Activated naive CD8-positive, alpha-beta T cell treated with anti-CD3 and anti-CD28 coated beads, Interleukin-2, amount 10 ng/mL, durations not matched to agents 7 days and 5 days (primary cell): ENCODE measurements at places on chromosomes 7 and 10. TPM values are rescaled to one million over a fixed set of nuclear protein-coding genes. Genes with fewer than 3 reads are reported as not detected.

The CNTNAP2 gene
- not detected for total RNA-seq

The EFCAB10 gene
- total RNA-seq, result not detected

The CUBN gene
- total RNA-seq, result 3.7 TPM

The FZD8 gene
- 0.42 TPM for total RNA-seq

The PDK4 gene
- 1.2 TPM for total RNA-seq

The SYT15 gene
- total RNA-seq, result 1.1 TPM

The MCM10 gene
- 45.0 TPM for total RNA-seq

The RFC2 gene
- 53.0 TPM for total RNA-seq

The HMX3 gene
- total RNA-seq, result not detected

The C10orf62 gene
- total RNA-seq, result not detected

The AKR1C8 gene
- not detected for total RNA-seq

The OPALIN gene
- not detected for total RNA-seq

The C10orf143 gene
- 6.6 TPM for total RNA-seq

The PBLD gene
- total RNA-seq, result 1.6 TPM

The DPYSL4 gene
- total RNA-seq, result 8.5 TPM

The H2BK1 gene
- 2.2 TPM for total RNA-seq

The POLR1F gene
- total RNA-seq, result 14.2 TPM

The SAMD9L gene
- 107 TPM for total RNA-seq

The SFTPA2 gene
- total RNA-seq, result not detected

The PKD2L1 gene
- total RNA-seq, result not detected

The ADIRF gene
- total RNA-seq, result not detected

The CACNB2 gene
- not detected for total RNA-seq

The BAIAP2L1 gene
- total RNA-seq, result 1.4 TPM

The ENO4 gene
- total RNA-seq, result not detected

The WEE2 gene
- not detected for total RNA-seq

The LGI1 gene
- not detected for total RNA-seq

The ANK3 gene
- total RNA-seq, result 3.6 TPM

The EBF3 gene
- not detected for total RNA-seq

The RSPH10B2 gene
- total RNA-seq, result 1.0 TPM

The CRHR2 gene
- not detected for total RNA-seq

The PPP1R9A gene
- 0.06 TPM for total RNA-seq

The EEPD1 gene
- 2.0 TPM for total RNA-seq

The RARRES2 gene
- not detected for total RNA-seq

The THSD7A gene
- not detected for total RNA-seq

The MMP21 gene
- total RNA-seq, result 0.20 TPM

The MYO3A gene
- not detected for total RNA-seq

The COL17A1 gene
- not detected for total RNA-seq

The ZNF804B gene
- not detected for total RNA-seq
